ENCODE measurements at places on chromosomes 11 and 22. TPM values are rescaled to one million over a fixed set of nuclear protein-coding genes. Genes with fewer than 3 reads are reported as not detected.

DNA sequence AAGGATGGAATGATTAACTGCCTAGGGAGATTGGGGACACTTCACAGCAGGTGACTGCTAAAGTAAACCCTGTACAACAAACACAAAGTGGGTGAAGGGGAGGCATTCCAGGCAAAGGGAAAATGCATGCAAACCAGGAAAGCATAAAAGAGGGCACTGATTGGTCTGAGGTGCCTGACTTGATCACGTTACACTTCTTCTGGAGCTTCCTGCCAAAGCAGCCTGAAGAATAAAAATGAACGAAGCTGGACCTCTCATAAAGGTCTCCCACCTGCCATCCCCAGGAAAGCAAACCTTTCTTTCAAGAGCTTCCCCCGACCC is 46.7 kb upstream of the SCUBE2 start:
- peaks cover 33% of the 10 kb centered on the region for H3K36me3 ChIP-seq
- no peak overlapping the region for H3K27ac ChIP-seq
- peaks cover 12% of the 10 kb centered on the region for H3K4me1 ChIP-seq
- no peak overlapping the region for H3K4me3 ChIP-seq

- H3K27ac ChIP-seq: peak overlapping the region; percentile 34
- no peak for DNase-seq
These were observed 72.1 kb downstream of the C22orf31 start for GRCh38 chr22:28989484-28989883.

- no peak for DNase-seq
- no peak overlapping the region for H3K27ac ChIP-seq
- H3K4me1 ChIP-seq: peaks cover 7% of the 10 kb centered on the region
- peaks cover 9% of the 10 kb centered on the region for H3K36me3 ChIP-seq
These were observed 61.7 kb downstream of the LARGE2 start for GRCh38 chr11:45984192-45984591.

RASSF10 gene
- total RNA-seq: 10.0 TPM

ATL3 gene
- 79.5 TPM for total RNA-seq

DNA sequence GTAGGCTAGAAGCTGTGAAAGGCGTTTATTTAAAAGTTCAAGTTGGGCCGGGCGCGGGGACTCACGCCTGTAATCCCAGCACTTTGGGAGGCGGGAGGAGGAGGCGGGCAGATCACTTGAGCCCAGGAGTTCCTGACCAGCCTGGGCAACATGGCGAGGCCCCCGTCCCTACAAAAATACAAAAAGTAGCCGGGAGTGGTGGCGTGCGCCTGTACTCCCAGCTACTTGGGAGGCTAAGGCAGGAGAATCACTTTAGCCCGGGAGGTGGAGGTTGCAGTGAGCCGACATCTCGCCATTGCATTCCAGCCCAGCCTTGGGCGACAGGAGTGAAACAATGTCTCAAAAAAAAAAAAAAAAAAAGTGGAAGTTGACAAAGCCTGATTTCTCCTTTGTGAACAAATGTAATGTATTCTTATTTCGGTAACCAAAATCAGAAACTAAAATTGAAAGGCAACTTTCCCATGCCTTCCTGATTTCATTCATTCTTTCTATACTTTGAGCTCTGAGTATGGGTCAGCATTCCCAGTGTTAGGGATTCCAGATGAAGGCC is 825 bp downstream of the PTPMT1 start:
- H3K27ac ChIP-seq: peak overlapping the region; percentile 91
- no peak for DNase-seq
- H3K27me3 ChIP-seq: no peaks in the 10 kb centered on the region
- H3K36me3 ChIP-seq: no peaks in the 10 kb centered on the region

PLEKHA7 gene
- 29.3 TPM for total RNA-seq

DNA sequence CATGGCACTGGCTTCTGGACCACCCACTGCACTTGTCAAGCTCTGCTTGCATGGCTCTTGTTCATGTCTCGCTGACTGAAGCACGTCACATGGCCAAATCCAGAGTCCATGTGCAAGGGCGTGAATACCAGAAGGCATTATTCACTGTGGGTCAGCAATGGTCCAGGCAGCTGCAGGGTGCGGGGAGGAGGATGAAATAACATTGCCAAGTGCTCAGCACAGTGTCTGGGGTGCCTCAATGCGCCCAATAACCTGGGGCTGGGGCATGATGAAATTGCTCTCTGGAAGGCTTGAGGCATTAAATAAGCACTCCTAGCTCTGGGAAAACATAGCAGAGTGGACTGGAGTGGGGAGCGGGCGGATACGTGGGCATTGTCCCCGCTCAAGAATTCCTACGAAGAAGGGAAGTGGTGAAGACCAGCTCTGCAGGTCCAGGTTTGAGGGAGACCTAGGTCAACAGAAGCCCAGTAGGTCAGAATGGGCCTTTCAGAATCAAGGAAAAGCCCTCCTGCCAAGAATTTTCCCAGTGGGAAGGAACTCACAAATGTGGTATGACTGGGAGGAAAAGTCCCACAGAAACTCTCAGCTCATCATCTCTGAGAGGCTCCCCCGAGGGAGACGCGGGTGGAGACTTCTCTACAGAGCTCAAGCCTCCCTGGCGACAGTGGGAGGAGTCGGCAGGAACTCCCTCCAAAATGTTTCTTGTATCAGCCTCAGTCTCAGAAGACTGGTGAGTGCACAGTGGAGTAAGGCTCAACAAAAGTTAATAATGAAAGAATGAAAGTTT is 15.3 kb upstream of the ACCSL start:
- H3K4me1 ChIP-seq: peaks cover 7% of the 10 kb centered on the region
- peak; percentile 25 for DNase-seq
- no peak overlapping the region for H3K4me3 ChIP-seq
- H3K27ac ChIP-seq: no peak overlapping the region
- no peaks in the 10 kb centered on the region for H3K36me3 ChIP-seq
- no peaks in the 10 kb centered on the region for H3K27me3 ChIP-seq

OR51I1 gene
- total RNA-seq: 3.2 TPM

DNA sequence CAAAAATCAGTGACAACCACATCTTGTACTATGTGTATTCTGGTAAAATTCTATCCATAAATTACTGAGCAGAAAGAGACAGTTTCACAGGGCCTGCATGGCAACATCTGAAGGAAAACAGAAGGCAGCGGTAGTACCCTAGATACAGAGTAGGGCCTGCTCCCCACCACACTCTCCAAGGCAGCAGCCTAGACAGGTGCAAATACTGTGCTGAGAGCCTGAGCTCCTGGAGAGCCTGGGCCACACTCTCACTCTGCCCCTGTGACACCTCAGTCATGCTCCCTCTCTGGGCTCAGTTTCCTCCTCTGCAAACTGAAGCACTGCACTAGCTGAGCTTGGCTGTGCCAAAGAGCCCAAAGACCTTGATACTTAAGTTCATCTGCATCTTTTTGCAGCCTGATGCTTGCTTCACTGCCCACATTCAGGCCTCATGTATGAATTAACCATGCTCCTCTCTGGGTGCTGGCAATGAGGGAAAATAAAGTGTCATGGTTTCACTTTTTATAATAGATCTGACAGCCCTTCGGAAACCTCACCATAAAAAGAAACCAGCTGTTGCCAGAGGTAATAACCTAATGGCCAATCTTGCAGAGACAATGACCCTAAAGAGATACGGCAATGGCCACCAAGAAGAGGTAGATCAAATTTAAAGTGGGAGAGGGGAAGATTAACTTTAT is 104.7 kb downstream of the PLEKHA7 start:
- H3K27me3 ChIP-seq: no peaks in the 10 kb centered on the region
- no peaks in the 10 kb centered on the region for H3K36me3 ChIP-seq
- H3K4me1 ChIP-seq: no peaks in the 10 kb centered on the region
- H3K27ac ChIP-seq: no peak overlapping the region
- no peak overlapping the region for H3K4me3 ChIP-seq

VSTM5 gene
- 0.58 TPM for total RNA-seq

CLTCL1 gene
- total RNA-seq: 9.2 TPM

DNA sequence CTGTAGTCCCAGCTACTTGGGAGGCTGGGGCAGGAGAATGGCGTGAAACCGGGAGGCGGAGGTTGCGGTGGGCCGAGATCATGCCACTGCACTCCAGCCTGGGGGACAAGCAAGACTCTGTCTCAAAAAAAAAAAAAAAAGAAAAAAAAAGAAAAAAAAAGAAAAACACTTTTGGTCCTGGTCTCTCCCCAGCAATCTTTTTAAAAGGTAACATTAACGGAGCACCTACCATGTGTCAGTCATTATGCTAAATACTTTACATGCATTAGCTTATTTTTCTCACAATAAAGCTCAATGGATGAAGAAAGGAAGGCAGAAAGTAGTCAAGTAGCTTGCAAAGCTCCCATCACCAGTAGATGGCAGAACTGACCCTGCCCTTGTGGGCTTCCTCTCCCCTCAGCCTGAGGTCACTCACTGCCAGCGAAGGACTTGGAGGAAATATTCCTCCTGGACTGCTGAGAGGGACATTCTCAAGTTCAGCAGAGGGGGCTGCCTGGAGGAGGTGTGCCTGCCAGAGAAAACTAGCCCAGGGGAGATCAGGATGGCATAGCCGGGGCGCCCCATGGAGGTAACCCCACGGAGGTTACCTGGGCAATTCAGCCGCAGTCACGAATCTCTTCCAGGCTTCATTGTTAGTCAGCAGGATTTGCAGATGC is 15.5 kb downstream of the APOL3 start:
- H3K4me1 ChIP-seq: no peaks in the 10 kb centered on the region
- no peaks in the 10 kb centered on the region for H3K36me3 ChIP-seq
- H3K27me3 ChIP-seq: no peaks in the 10 kb centered on the region
- DNase-seq: peak; percentile 86
- no peak overlapping the region for H3K27ac ChIP-seq

GRCh38 chr11:67320691-67321090 is 17.4 kb downstream of the SSH3 start:
- peaks cover 14% of the 10 kb centered on the region for H3K4me1 ChIP-seq
- H3K27ac ChIP-seq: no peak overlapping the region
- no peak overlapping the region for H3K4me3 ChIP-seq
- DNase-seq: no peak
- H3K27me3 ChIP-seq: no peaks in the 10 kb centered on the region

DNA sequence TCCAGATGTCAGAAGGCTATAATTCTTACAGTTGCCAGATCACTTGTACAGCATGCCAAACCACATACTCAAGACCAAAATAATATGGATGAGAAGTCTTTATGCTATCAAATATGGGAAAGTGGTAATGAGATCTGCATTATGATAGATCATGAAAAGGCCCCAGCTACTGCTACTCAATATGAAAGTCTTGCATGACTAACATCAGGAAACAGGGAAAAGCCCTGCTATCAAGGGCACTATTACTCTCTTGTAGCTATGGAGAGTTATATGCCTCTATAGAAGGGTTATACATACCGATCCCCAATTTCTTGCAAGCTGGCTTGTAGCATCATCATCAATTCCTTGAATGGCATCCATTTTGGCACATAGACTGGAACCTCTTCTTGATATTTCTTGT is 30.2 kb upstream of the TMPRSS5 start:
- DNase-seq: no peak
- no peaks in the 10 kb centered on the region for H3K27me3 ChIP-seq
- no peak overlapping the region for H3K4me3 ChIP-seq
- H3K36me3 ChIP-seq: peaks cover 42% of the 10 kb centered on the region

- H3K27me3 ChIP-seq: no peaks in the 10 kb centered on the region
- DNase-seq: peak; percentile 47
- H3K27ac ChIP-seq: peak overlapping the region; percentile 13
- peaks cover 10% of the 10 kb centered on the region for H3K36me3 ChIP-seq
These were observed 8.7 kb downstream of the SELENOM start for GRCh38 chr22:31098632-31099110.

TBC1D10A gene
- 36.4 TPM for total RNA-seq

MTMR2 gene
- total RNA-seq: 33.6 TPM

MYO7A gene
- total RNA-seq: 4.4 TPM

NNMT gene
- total RNA-seq: 276 TPM
